ENCODE measurements at places on chromosomes 3 and 15.

- DNase-seq: no peak
Measured at GRCh38 chr15:72685301-72685924, 569 bp downstream of the HIGD2B start.

GRCh38 chr15:50815958-50816590 lies 50.6 kb upstream of the SPPL2A start:
- DNase-seq: no peak

DNA sequence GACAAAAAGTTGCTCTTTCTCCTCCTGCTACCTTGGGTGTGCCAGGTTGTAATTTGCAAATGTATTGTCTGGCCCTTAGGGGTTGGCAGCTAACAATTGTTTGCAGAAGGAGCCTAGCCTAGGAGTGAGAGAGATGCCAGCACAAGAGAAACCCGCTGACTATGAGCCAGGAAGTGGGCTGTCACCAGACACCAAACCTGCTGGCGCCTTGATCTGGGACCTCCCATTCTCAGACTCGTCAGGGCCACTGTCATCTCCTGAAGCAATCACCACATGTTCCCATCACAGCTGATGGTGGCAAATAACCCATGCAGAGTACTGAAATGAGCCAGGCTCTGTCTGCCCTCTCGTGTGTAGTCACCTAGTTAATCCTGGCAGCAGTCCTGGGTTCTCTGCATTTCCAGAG lies 406.4 kb upstream of the NPAP1 start:
- no peak for DNase-seq

DNA sequence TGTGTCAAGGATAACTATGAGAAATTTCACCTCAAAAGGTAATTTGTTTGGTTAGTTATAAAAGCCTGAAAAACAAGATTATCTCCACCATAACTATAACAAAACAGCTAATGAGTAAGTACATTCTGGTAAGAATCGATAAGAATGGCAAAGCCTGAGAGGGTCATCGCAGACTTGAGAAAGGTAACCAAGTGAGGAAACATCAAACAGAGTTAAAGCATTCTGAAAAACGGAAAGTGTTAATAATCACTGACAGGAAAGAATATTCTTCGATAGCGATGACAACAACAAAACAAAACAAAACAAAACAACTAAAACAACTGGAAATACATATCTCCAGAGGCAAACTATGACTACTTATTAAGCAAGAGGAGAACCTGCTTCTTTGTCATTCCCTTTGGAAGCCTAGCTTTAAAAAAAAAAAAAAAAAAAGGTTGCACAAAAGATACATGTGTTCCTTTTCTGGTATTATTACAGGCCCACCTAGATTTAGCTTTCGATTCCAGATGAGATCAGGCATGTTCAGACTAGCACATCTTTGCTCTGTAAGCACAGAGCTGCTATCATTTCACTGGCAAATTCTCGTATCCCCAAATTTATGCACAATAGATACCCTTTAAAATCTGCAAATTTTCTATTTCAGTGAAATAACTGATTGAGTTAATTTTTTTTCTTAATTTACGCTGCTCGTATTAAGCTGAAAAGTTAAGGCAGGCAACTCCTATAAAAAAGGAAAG lies 155.6 kb downstream of the TIGIT start:
- no peak for DNase-seq

- no peak for DNase-seq
Measured at GRCh38 chr3:115977866-115978265, 354.6 kb downstream of the GAP43 start.

GRCh38 chr3:58452176-58452575 lies 18.5 kb upstream of the PDHB start:
- DNase-seq: no peak

GRCh38 chr3:29582273-29582672 lies 301.4 kb downstream of the RBMS3 start:
- DNase-seq: no peak

DNA sequence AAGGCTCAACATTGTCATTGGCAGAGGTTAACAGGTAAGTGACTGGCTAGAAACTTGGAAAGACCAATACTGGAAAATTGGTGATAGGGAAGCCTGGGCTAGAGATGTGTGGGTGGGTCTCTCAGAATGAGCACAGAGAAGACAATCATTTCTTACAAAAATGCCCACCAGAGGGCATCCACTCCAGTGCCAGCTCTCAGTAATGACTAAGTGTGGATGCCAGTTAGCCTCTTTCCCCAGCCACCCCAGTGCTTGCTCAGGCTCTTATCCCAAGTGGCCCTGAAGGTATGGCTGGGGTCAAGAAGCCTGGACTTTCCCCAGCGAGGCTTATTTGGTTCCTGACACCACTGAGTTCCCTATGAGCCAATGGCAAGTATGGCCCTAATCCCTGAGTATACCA lies 115.9 kb upstream of the ST8SIA2 start:
- no peak for DNase-seq

DNA sequence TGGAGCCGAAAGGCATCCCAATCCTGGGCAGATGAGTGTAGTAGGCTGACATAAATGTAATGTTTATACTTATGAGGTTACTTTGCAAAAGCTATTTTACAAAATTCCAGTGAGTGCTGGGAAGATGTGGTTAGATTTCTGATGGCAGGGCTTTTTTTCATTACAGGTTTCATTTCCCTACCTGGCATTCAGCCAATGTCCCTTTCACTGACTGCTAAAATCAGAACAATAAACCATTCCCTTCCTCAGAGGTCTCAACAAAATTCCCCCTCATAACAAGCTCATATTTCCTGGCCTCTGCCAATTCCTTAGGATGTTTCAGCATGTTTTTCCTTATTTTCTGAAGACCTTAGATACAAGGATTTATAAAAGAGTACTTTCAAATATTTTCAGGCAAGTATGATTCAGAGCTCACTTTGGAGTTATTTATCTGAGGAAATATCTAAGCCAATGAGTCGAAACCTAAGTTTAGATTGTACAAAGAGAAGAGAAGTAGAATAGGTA lies 40.9 kb upstream of the CCDC80 start:
- DNase-seq: no peak

GRCh38 chr3:155014953-155015352 lies 65.2 kb upstream of the MME start:
- DNase-seq: no peak

DNA sequence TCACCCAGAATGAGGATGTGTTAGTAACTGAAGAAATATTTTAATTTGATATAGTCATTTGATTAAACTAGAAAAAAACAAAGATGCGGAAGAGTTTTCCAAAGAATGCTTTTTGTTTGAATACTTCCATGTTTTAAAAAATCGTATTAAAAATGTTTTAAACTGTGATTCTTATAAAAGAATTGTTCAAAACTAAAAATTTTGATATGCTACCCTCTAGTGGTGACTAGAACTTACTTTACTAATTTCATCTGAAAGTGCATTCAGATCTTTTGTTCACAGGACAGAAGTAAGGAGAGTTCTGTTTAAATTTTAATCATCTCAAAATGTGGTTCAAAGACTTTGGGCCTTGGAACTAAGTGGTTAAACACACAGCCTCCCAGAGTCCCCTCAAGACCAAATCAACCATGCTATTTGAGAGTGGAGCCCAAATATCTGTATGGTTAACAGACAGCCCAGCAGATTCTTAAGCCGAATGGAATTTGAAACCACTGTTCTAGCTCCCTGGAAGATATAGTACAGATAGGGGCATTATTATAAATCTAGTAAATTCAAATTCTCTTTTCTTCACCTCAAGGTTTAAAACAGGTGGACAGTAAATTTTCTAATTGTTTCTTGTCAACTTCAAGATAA lies 45.2 kb upstream of the SYNPR start:
- DNase-seq: no peak

DNA sequence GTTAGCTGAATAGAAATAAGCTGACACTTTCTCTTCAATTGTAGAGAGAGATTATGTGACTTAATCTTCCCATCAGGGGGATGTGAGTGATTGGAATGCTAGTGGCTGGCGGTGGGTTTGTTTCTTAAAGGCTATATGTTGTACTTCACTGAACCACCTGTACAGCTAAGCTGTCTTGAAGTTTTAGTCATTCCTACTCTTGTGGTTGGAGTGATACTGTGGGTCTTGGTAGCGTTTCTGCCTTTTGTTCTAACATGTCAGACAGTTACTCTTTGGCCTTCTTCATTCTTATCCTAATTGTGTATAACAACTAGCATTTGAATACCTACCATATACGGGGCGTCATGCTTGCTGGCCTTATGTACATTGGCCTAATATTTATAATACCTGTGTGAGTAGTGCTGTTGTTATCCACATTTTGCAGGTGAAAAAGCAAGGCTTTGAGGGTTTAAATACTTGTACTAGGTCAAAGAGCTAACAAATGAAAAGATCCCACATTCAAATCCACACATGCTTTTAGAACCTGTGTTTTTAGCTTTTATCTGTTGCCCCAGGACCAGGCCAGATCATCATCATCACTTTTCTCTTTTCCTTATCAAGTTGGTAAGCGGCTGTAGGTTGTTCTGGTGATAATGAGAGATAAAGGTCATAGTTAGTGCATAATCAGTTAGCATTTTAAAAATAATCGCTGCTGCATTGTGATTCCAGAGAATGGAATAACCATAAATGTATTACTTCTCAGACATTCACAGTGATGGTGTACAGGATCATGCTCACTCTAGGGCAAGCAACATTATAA lies 50.2 kb downstream of the AKAP13 start:
- no peak for DNase-seq

- no peak for DNase-seq
Measured at GRCh38 chr3:172536505-172536904, 13.3 kb upstream of the TNFSF10 start.

- DNase-seq: no peak
Measured at GRCh38 chr3:153250446-153250845, 88.4 kb downstream of the RAP2B start.

- DNase-seq: no peak
Measured at GRCh38 chr3:108500728-108501127, 9.7 kb downstream of the MYH15 start.

GRCh38 chr15:49674370-49674769 lies 53.5 kb downstream of the DTWD1 start:
- DNase-seq: no peak

DNA sequence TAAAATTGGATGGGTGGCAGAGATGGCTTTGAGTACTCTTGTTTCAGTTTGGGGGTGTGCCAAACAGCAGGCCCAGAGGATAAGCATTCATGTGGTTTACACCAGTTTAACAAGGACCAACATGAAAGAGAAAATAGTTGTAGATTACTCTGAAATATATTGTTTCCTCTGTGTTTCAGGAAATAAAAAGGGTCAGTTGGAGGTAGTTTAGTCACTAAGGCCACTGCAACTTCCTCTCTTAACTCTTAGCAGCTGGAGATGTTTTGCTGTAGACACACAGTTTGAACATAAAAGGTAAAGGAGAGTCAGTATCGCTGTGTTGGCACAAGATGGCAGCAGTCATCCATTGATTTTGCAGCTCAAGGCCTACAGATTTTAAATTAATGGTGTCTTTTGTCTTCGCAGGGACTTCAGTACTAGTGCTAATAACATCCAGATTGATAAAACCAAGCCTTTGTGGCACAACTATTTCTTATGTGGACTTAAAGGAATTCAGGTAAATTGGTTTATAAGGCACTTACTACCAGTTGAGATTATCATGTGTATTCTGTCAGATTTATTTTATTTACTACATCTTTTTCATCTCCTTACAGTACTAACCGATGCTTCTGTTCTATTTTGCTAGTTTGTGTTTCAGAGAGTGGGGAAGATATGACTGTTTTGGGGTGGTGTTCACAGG lies 65.5 kb downstream of the GALK2 start:
- DNase-seq: peak; percentile 26

DNA sequence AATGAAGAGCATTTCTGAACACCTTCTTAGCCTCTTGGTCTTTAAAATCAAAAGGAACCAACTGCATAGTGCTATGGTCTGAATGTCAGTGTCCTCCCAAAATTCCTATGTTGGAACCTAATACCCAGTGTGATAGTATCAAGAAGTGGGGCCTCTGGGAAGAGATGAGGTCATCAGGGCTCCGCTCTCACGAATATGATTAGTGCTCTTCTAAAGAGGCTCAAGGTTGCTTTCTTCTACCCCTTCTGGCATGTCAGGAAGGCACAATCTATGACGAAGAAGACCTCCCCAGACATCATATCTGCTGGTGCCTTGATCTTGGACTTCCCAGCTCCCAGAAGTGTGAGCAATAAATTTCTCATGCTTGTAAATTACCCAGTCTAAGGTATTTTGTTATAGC lies 209.5 kb downstream of the MAGI1 start:
- no peak for DNase-seq

DNA sequence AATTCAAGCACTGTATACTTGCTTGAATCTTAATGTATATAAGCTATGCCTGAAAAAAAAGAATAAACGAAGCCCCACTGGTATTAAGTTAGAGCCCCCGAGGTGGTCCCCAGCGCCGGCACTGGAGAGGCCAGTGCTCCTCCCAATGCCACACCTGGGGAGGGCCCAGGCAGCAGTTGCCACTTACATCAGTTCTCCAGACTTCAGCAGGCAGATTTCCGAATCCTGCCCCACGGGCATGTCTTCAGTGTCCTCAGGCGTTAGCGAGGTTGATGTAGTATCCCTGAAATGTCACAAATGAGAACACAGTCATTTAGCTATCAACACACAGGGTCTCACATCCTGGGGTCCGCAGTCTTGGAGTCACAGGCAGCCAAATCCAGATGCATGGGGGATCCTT lies 7.0 kb upstream of the CXCR6 start:
- no peak for DNase-seq

DNA sequence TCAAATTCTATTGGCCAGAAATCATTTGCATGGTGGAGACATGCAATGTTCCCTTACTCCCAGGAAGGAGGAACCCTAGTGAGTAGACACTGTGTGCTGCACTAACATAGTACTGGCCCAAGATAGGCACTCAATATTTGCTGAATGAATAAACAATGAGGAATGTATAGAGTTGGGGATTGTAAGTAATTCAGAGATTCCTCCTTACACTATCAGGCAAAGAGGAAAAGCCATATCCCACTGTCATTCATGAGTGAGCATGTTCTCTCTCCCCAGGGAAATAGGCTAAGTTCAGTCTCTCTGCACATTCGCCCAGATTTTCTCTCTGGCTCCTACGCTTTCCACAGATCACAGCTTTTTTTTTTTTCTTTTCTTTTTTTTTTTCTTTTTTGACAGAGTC lies 154.9 kb upstream of the WNT5A start:
- no peak for DNase-seq

DNA sequence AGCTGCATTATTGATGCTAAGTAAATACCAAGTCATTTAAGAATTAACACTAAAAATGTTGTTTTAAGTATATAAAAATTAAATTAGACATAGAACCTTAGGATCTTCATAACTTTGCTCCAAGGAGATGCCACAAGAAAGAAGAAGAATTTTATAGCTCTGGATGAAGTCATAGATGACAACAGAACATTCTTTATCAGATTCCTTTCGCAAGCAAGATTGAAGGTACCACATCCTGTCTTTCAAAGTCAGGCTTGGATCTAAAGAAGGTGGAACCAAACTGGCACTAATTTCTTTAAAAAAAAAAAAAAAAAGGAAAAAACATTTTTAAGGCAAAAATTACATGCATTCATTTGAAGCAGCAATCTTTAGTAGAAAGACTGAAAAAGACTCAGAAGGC lies 62.5 kb downstream of the POLQ start:
- no peak for DNase-seq

GRCh38 chr15:56729561-56729960 lies 3.7 kb downstream of the ZNF280D start:
- DNase-seq: no peak

All from germinal center (tissue), 1 donor.